Retinal pigment epithelial cell (primary cell): ENCODE measurements at places on chromosomes 7 and 10.

DNA sequence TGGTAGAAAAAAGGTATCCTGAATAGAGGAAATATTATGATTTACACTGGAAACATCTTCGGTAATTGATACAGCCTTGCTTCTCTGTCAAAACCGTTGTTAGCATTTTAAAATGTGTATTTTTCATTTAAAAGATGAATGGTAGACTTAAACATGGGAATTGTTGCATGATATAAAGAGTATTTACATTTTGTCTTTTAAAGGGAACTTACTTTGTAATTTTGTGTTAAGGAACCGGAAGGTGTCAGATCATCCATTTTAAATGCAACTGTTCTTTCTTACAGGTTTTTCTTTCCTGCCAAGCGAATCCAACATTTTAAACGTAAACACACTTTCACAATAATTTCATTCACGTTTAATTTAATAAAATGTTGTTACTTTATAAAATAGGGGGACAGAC is 1.8 kb upstream of the IGF2BP3 start:
- DNase-seq = no peak

- peak; percentile 56 for DNase-seq
Observed at GRCh38 chr7:113197274-113197673, 78.9 kb upstream of the SMIM30 start.

- no peak for DNase-seq
Observed at GRCh38 chr7:80830584-80831285, 88.1 kb downstream of the SEMA3C start.

- no peak for DNase-seq
Observed at GRCh38 chr7:155862123-155862892, 50.0 kb upstream of the SHH start.

- no peak for DNase-seq
Observed at GRCh38 chr10:17479822-17480221, 25.4 kb upstream of the ST8SIA6 start.

GRCh38 chr10:2700626-2701305 is 366.6 kb upstream of the PFKP start:
- DNase-seq = no peak

- DNase-seq = no peak
Observed at GRCh38 chr7:22394739-22395138, 37.8 kb upstream of the RAPGEF5 start.

- no peak for DNase-seq
Observed at GRCh38 chr10:100993986-100994708, 5.5 kb upstream of the LZTS2 start.

DNA sequence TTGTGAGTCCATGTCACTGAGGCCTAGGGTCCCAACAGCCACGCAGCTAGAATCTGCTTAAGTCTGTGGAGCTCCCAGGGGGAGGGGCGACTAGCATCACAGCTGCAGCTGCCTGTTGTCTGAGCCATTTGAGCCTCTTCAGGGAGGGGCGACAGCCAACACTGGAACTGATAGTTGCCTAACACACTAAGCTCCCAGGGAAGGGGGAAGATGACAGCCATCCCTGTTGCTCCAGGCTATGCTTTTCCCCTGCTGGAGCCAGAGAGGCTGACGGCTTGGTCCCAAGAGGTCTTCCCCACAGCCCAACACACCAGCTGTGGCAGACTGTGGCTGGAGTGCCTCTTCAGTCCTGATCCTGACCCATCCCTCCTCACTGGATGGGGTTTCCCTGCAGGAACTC is 817.5 kb downstream of the NXPH1 start:
- DNase-seq = no peak

DNA sequence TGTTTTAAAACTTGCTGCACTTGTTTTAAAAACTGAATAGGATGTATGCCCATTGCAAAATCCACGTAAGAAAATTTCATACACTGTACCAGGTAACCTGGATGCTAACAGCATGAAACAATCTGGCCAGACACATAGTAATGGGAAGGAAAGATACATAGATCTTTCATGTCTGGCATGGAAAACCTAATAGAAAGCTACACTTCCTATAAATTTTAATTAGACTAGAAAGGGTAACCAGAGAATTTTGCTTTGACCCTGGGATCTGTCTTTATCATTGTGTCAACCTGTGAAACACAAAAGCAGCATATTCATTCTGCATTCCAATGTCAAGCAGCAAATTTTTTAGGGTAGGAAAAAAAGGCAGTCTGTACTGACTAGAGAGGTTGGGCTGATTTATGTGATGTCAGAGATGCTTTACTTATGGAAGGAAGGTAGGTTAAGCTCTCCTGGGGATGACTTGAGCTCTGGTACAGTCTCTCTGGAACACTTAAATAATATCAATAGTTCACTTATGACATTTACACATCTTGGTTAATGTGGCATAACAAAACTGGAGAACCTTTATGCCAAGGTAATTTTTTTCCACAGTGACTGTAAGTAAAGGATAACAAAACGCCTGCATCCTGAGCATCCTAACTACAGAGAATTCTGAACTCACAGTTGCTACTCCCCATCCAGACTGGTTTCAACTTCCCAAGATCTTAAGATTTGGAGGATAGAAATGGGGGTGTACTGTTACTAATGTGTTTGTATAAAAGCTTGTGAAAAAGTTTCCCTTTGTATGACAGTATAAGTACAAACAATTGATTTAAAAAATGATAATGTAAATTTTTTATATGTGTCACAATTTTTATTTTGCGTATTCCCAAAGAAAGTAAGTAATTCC is 44.7 kb downstream of the DOCK4 start:
- no peak for DNase-seq

DNA sequence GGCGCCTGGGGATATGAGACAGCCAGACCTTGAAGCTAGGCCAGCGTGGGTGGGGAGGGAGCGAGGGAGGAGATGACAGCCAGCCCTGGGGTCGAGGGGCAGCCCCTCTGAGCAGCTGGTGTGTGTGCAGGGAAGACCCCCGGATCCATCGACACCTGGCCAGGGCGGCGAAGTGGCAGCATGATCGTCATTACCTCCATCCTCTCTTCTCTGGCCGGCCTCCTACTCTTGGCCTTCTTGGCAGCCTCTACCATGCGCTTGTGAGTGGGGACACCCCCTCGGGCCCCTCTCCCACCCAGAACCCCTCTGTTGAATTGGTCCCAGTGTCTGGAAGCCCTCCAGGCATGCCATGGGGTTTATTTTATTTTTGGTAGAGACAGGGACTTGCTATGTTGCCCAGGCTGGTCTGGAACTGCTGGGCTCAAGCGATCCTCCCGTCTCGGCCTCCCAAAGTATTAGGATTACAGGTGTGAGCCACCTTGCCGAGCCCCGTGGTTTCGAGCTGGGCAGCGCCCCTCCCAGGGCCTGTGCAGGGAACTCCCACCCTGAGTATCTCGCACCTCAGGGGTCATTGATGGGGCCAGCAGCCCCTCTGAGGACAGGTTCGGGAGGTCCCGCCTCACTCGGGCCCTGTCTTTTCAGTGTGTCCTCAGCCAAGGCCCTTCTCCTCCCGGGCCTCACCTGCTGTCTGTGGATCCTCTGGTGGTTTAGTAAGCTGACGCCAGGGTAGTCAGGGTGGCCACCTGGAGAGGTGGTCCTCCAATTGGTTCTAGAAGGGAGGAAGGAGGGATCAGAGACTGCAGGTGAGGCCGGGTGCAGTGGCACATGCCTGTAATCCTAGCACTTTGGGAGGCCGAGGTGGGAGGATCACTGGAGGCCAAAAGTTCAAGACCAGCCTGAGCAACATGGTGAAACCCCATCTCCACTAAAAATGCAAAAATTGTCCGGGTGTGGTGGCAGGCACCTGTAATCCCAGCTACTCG is 3.8 kb downstream of the UPK3B start:
- DNase-seq = no peak

- no peak for DNase-seq
Observed at GRCh38 chr10:114025611-114026130, 18.0 kb upstream of the ADRB1 start.

DNA sequence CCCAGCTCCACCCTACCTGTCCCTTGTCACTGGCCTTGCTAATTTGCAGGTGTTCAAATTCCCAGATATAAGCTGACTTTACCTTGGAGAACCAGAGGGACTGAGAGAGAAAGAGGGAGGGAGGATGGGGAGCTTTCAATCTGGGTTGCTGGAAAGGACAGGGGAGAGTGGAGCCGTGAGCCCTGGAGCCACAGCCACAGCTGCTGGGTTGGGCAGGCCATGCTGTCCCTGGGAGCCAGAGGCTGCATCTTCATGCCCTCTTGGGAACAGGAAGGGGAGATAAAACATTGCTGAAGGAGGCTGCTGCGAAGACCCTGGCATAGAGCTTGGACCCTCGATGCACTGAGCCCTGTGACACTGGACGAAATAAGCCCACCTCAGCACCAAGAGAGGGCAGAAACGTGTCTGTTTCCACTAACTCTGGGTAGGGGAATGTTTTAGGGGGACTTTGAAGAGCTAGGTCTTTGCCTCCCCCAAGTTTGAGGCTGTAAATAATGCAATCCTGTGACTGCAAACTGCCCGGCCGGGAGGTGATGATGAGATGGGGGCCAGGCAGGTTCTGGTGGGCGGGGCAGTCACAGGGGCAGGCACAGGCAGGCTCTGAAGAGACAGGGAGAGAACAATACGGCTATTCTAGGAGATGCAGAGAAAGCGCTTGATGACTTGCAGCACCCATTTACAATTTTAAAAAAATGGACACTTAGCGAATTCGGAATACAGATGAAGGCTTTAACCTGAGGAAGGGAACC is 5.8 kb upstream of the JAKMIP3 start:
- no peak for DNase-seq

- no peak for DNase-seq
Observed at GRCh38 chr7:125512373-125512772, 582.7 kb upstream of the POT1 start.

GRCh38 chr7:45389073-45389872 is 184.9 kb upstream of the ADCY1 start:
- no peak for DNase-seq

- DNase-seq = no peak
Observed at GRCh38 chr10:93837822-93838221, 56.0 kb upstream of the SLC35G1 start.

DNA sequence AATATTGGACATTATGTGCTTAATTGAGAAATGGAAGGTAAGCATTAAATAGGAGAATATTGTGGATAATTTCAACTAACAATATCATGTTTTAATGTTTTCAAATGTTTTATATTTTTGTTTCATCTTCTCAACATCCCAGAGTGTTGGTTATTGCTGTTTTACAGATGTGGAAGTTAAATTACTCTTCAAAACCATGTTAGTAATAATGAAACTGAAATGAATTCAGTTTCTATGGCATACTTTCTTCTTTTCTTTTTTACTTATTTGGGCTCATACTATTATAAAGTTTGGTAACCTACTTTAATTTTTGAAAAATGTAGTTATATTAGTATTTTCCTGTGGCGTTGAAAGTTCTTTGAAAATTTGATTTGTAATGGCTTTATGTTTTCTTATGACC is 4.2 kb downstream of the GLRX3 start:
- DNase-seq = no peak

GRCh38 chr7:31492086-31492485 is 21.8 kb upstream of the ITPRID1 start:
- DNase-seq = no peak

DNA sequence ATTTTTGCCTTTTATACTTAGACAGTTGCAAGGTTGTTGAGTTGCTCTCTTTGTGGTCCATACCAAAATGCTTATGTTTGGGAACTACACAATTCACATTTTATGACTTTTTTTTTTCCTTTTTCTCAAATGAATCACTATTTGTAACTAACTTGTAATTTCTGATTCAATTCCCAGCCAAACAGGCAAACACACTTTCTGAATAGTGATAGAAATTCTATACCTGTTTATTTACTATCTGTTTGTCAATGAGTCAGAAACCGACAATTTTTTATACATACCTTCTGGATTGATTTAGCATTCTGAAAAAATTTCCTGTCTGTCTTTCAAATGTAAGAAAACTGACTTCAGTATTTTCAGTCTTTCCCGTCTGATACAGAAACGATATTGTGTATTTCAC is 69.1 kb downstream of the MBL2 start:
- no peak for DNase-seq

- DNase-seq = no peak
Observed at GRCh38 chr7:149626972-149627371, 129.4 kb upstream of the ZNF746 start.

GRCh38 chr10:35276889-35277288 is 59.4 kb upstream of the CCNY start:
- no peak for DNase-seq

DNA sequence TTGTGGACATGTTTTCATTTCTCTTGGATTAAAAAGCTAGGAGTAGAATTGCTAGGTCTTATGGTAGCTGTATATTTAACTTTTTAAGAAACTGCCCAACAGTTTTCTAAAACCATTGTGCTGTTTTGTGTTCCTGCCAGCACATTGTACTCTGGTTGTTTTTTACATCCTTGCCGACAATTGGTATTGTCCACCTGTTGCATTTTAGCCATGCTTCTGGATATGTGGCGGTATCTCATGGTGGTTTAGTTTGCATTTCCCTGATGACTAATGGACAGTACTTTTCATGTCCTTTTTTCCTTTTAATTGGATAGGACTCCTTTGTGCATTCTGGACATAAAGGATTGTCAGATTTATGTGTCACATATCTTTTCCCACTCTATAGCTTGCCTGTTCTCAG is 45.5 kb downstream of the STK17A start:
- no peak for DNase-seq

DNA sequence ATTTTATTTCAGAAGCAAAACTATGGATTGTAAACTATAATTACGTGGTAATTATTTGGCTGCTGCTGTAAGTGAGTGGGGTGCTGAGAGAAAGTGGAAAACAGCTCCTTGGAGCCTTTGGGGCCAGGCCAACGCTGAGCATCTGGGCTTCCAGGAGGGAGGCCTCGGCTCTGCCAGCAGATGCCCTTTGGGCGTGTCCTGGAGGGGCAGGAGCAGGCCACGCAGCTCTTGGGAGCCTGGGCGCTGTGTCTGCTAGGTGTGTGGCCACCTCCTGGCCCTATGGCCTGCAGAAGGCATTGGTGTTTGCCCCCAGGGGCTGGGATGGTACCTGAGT is 423.3 kb downstream of the GLRX3 start:
- DNase-seq = no peak

- no peak for DNase-seq
Observed at GRCh38 chr7:37379546-37380277, 69.0 kb downstream of the ELMO1 start.

DNA sequence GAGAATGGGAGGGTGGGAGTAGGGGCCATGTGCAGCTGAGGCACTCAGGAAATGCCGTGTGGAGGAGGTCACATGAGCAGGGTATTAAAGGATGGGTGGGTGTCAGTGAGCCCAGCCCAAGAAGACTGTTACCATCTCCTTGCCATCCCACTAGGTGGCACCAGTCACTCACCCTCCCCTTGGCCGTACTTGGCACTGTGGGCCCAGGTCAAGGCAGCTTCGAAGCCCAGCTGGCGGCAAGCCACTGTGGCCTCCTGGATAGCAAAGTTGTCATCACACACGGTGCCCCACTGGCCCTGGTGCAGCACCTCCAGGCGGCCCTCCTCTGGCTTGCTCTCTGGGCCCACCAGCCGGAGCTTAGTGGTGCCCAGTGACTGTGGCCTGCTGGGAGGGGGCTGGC is 5.4 kb downstream of the LOXL4 start:
- no peak for DNase-seq
